ENCODE measurements at places on chromosomes 12 and 14.

DNA sequence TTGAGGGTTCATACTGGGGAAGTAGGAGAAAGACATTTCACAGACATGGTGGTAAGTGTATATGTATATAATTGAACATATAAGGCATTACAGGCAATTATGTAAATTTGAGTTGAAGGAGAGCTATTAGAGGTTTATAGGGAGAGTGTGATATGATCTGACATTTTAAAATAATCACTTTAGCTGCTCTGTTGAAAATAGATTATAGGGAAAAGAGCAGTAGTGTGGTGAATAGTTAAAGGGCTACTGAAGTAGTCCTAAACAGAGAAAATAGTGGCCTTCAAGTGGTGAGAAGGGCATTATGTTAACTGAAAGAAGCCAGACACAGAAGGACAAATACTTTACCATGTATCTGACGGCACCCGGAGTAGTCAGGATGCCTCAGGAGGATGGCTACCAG lies 234.2 kb downstream of the SLC41A2 start:
- no peak for DNase-seq

- no peak for DNase-seq
These were observed 104.9 kb upstream of the PMCH start for GRCh38 chr12:102302553-102302952.

- no peak for DNase-seq
These were observed 166.7 kb downstream of the ITPR2 start for GRCh38 chr12:26666286-26666685.

DNA sequence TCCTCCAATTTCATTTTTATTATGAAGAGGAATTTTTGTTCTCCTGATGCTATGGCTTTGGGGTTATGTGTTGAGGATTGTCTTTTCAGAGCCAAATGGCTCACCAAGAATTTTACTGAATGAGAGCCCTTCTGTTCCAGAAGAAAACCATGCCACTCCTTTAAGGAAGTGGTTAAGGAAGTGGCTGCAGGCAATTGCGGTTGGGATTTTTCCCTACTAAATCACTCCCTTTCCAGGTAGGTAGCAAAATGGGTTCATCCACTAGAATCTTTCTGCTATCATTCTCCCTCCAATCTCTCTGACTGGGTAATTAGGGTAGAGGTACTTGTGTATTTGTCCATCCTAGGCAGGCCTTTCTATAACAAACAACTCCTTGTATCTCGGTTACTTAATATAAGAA lies 163.1 kb downstream of the TTC8 start:
- DNase-seq = no peak

GRCh38 chr12:24854908-24855307 lies 94.0 kb downstream of the BCAT1 start:
- DNase-seq = no peak

- no peak for DNase-seq
These were observed 104.6 kb downstream of the BICD1 start for GRCh38 chr12:32211066-32211899.

DNA sequence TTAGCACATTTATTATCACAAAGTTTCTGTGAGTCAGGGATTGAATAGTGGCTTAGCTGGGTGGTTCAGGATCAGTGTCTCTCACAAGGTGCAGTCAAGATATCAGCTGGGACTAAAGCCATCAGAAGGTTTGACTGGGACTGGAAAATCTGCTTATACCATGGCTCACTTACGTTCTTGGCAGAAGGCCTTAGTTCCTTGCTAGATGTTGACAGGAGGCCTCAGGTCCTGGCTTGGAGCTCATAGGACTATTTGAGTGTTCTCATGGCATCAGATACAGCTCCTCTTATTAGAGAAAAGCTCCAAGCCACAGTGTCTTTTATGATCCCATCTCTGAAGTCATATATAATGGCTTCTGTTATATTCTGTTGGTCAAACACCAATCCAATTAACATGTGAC lies 127.3 kb downstream of the SLC6A15 start:
- DNase-seq = no peak

DNA sequence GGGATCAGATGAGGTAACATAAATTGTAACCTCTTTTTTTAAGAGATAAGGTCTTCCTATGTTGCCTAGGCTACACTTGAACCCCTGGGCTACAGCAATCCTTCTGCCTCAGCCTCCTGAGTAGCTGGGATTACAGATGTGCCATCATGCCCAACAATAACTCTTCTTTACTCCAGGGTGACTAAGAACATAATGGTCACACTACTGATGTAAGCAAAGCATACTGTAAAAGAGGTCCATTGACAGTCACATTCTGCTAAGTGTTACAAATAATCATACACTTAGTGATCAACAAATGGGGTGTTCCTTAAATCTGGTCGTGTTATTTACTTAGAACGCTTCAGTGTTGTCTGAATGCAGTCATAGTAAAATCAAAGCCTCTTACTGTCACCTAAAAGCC lies 68.9 kb downstream of the EPS8 start:
- no peak for DNase-seq

- DNase-seq = no peak
These were observed 169.2 kb downstream of the PIWIL1 start for GRCh38 chr12:130506844-130507243.

DNA sequence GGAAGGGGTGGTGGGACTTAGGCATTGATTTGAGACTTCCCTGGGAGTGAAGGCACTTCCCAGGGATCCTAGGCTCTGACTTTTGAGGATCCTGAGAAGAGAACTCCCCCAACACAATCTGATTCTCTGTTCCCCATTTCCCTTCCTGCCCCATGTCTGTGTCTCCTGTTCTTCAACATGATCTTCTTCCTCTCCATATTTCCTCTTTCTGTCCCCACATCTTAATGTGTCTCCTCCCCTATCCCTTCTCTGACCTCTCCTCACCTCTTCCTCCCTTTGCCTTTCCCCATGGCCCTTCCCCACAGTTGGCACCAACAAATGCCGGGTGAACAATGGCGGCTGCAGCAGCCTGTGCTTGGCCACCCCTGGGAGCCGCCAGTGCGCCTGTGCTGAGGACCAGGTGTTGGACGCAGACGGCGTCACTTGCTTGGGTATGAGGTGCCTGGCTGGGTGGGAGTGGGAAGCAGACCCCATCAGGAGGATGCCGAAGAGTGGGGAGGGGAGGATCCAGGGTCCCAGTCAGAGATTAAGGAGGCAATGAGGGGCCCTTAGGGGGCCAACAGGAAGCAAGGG lies 15.2 kb upstream of the LRP1-AS start:
- DNase-seq = no peak

DNA sequence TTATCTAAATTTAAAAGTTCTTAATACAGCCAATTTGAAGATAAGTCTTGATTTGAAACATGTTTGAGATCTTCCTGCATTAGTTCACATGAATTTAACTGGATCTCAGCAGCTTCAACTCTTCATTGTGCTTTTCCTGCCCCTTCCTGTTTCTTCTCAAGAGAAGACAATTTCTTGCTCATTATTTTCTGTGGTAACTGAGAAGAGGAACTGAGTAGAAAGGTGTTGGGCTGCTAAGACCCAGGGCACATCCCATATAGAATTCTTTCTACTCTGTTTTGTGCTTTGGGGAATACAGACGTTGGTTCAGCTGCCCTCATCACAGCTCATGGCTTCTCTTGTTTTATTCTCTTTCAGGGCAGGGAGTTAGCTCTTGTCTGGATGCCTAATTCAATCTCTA lies 110.2 kb downstream of the SNAPC1 start:
- no peak for DNase-seq
